ENCODE measurements at places on chromosomes 2 and 18.
A peak's percentile ranks its signal among the peaks of the same experiment; 100 is the strongest.

GRCh38 chr2:142435847-142436246 lies 305.0 kb upstream of the LRP1B start:
- DNase-seq, result no peak

GRCh38 chr18:55487997-55488396 lies 100.0 kb downstream of the TCF4 start:
- no peak for DNase-seq

GRCh38 chr2:40281021-40281940 lies 170.6 kb downstream of the SLC8A1 start:
- no peak for DNase-seq

GRCh38 chr18:31563778-31564177 lies 27.9 kb upstream of the TTR start:
- DNase-seq, result no peak

DNA sequence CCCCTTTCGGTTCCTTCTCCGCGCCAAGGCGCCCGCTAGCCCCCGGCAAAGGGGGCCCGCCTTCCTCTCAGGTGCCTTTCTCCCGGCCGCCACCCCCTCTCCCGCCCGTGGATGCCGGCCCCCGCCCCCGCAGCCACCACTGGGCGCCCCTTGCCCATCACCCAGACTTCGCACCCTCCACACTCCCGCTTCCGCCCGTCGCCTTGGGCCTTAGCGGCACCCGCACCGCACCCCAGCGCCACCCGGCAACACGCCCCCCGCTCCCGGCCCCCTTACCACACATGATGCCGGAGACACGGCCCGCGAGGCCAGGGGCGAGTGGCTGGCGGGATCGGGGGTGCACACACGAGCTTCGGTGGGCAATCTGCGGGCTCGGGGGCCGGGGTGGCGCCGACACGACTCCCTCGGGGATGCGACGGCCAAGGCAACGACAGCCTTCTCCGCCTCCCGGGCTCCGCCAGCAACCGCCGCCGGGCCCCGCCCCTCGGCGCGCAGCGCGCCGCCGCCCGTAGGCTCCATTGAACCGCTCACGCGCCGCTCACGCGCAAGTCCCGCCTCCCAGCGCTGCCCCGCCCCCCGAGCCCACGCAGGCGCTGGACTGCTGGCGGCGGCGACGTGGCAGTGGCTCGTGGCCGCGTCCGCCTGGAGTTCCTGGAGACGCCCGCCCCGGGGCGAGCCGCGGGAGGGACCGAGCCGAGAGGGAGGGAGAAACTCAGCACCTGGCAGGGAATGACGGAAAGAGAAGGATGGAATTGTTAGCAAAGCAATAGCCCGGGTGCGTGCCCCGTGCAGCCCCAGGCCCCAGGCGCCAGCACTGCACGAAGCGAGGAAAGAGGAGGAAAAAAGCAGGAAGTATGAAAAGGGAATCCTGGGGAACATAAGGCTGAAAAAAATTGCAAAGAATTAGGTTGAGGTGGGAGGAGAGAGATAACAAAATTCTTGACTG lies at the start of gene GFPT1:
Gene GFPT1, minus strand, starts transcription at position 439 of the 946 bp plus-strand sequence. Its CDS starts 156 bp downstream, at position 283.
- DNase-seq, result peak; percentile 92
